ENCODE measurements at places on chromosomes 11 and 22.

- DNase-seq: peak; percentile 63
These were observed 667 bp downstream of the CD81 start for GRCh38 chr11:2377511-2378443.

DNA sequence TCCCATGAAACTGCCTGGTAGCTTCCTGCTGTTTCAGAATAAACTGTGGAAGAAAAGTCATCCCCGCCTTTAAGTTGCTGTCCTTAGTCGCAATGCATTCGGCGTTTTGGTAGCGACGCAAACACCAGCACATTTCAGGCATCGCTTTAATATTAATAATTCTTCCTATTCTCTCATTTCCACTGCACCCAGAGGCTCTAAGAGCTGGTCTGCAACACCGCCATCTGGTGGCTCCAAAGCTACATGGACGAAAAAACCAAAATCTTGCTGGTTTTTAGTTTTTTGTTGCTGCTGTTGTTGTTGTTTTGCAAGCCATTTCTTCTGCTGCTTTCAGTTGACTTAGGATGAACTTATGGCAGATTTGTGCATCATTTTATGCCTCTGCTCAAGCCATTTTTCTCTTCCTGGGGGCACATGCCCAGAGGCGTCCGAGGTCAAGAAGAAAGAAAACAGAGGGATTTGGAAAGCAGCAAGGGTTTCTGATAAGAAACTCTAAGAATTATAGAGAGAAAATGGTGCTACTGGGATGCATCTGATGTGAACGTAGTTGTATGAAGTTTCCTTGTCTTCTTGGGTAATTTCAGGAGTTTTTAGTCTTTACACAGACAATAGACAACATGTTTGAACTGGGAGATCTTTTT is 345.4 kb upstream of the KIRREL3 start:
- DNase-seq: peak; percentile 54

- DNase-seq: no peak
These were observed 57.8 kb downstream of the BRD1 start for GRCh38 chr22:49769691-49770546.

GRCh38 chr22:32896891-32897290 is 95.4 kb downstream of the TIMP3 start:
- DNase-seq: no peak

DNA sequence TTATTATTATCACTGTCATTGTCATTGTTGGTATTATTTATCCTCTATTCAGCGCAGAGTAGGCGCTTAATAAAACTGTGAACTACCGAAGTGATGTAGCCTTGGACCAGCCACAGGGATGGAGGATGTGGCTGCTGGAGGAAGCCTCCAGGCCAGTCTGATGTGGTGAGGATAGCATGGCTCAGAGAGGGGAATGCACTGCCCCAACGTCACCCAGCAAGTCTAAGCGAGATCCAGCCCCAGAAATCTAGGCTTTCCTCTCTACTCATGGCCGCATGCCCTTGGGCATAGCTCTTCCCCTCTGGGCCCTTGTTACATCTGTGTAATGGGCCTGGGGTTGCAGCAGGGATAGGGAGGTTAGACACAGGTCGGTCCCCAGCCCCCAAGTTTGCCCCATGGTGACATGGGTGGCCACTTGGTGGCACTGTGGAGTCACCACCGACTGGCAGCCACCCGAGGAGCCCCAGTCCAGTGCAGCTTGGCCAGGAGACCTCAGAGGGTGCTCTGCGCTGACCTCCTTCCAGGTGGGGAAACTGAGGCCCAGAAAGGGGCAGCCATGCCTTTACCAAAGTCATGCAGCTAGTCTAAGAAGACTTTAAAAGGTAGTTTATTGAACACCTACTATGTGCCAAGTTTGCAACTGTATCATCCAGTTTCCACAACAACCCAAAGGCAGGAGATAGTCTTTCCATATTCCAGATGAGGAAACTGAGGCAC is 395.7 kb downstream of the MN1 start:
- DNase-seq: peak; percentile 52

GRCh38 chr11:77472991-77473800 is 698 bp downstream of the PAK1 start:
- DNase-seq: peak; percentile 63

DNA sequence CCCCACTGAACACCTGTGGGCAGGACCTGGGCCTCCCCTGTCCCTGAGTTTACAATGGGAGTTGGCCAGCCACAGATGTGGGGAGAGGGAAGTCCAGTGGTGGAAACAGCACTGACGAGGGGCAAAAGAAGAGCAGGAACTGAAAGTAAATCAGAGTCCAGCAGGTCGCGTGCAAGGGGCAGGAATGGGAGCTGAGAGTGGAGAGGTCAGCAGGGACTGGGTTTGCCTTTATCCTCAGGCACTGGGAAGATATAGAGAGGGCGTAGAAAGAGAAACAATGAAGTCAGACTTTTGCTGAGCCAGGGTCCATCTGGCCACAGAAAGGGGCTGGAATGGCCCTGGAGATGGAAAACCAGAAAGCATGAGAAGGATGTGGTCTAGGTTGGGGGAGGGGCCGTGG is 8.5 kb downstream of the P2RY6 start:
- DNase-seq: no peak

DNA sequence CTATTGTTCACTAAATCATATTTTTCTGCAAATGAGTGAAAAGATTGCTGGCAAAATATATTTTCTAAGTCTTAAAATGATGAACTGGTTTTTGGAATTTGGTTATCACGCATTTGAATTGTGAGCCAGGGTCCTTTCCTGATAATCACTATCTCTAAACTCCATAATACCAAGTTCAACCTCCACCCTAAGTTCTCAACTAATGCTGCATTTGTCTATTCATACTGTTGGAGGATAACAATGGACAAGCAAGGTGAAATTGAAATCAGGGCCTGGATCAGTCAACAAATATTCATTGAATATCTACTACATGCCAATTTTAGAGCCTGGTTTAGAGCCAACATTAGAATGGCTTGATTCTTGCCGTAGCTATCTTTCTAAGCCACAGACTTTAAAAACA is 4.7 kb upstream of the PCF11 start:
- DNase-seq: no peak

DNA sequence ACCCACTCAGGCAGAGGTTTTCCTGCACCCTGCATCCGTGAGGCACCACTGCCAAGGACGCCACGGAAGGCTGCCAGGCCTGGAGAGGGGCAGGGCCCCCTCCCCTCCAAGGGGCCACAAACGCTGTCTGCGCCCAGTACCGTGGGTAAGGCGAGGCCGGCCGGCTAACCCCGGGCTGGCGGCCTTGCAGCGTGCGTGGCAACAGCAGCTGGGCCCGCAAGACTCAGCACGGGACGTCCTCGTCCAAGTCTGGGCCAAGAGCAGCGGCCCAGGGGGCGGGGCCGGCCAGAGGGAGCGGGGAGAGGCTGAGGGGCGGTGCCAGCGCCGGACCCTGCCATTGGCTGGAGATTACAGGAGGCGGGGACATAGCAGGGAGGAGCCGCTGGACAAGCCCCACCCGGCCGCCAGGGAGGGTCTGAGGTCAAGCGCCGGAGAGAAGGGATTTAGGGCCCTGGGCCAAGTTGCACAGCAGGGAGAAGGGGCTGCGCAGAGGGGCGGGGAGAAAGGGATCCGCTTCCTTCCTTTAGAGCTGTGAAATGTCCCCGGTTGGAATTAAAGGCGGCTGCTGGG is 16.0 kb downstream of the SLC43A1 start:
- DNase-seq: peak; percentile 97

DNA sequence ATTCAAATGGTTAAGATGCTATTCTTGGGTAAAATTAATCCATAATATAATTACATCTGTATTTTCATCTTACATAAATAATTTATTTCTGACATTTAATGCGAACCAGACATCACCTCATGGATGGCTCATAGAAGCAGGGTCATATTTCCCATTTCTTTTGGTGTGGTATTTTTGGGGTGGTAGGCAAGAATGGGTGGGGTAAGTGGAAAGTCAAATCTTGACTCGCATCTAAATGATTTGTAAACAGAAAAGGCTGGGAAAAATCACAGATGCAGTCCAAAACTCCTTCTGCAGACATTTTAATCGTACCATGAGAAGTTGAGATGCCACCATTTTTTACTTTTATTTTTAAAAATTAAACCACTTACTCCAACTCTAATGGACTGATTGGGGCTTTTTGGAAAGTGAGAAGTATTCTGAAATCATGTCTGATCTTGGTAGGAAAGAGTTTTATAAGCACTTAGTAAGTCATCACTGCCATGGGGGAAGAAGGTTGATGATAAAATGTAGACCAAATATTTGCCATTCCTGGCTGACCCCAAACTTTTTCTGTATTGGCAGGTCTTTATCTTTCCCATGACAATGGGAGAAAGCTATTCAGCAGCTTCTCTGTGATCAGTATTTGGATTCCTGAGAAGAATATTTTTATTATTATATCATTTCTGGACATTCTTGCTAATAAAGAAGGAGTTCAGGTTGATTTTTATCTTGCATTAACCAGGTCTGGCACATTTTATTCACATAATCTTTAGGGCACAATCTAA is 47.2 kb upstream of the BLID start:
- no peak for DNase-seq

DNA sequence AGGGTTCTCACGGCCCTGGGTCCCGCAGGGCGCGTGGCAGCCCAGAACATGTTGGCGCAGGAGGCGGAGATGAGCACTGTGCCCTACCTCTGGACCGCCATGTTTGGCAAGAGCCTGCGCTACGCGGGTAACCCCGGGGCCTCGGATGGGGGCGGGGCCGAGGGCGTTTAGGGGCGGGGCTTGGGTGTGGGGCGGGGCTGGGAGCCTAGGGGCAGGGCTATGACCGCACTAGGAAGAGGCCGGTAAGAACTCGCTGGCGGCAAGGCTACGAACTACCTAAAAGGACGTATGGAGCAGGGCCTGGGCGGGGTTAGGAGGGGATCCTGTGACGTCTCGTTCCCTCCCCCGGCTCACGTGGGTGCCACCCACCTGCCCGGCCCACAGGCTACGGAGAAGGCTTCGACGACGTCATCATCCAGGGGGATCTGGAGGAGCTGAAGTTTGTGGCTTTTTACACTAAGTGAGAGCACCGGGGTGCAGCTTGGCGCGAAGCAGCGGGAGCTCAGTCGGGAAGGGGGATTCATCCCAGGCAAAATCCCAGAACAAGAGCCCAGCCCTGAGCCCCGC is 2.8 kb upstream of the LZTR1 start:
- peak; percentile 47 for DNase-seq

DNA sequence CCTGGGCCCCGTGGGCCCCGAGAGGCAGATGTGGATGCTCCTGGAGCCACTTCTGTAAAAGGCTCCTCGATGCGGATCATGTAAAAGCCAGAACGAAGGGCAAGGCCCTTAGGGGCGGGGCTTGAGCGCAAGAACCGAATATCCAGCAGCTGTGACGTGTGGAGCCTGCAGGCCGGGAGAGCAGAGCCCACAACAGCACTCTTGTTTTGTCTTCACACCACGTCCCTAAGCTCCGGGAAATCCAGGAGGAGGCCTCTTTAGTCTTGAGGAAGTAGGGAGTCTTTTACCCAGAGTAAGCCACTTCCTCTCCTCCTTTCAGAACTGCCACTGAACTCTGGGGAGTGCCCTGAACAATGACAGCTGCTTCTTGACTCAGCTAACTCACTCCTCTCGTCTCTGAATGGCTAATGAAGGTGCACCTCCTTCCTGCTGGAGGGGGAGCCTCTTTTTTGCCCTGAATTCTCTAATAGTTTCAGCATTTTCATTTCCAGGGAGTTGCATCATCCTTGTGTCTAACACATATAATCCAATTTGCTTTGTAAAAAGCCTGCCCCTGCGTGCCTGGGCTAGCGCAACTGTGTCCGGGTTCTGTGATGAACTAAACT is 12.5 kb downstream of the L3MBTL2 start:
- peak; percentile 61 for DNase-seq

DNA sequence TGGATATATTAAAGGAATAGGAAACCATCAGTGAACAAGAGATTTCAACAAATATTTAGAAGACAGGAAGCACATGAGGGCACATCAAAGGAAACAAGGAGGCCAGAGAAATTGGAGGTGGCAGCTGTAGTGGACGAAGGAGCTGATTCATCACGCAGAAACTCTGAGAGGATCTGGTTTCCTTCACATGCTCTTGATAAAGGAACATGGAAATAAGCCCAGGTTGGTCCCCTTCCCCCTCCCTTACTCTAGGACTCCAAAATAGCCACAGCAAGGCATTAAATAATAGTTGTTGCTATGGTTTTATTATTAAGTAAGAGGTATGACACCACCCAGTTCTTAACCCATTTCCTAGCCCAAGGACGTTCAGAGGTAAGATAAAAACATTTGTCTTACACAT is 11.3 kb downstream of the IZUMO1R start:
- no peak for DNase-seq

- DNase-seq: no peak
These were observed 91.8 kb downstream of the TBC1D22A start for GRCh38 chr22:46854125-46854870.

DNA sequence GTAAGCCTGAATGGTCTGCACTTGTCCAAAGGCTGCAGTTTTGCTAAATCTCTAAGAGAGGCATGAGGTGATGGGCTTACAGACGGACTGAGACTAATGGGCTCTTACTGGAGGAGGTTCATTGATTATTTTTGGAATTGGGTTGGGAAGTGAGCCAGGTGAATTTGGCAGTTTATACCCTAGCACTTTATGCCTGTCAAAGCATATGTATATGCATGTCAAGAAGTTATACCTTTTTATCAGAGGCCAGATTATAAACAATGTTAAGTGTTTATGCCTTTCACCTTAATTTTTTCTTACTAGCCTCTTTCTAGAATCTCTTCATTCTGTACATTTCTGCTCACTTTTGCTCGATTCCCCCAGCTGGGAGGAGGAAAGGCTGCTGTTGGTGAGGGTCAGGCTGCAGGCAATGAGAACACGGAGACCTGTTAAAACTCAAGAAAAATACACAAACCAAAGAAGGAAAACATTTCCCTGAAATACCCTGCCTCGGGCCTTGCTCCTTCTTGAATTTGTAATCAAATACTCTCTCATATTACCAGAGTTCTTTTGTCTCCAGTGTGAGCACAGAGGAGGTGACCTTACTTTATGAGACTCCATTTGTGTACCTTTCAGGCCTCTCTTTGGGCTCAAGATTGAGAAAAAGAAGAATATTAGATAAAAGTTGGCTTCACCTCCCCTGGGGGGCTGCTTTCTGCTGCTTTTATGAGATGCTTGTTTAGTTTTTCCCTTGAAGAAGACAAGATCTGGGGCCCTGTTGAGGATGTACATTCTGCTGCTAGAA is 19.6 kb downstream of the NAT10 start:
- DNase-seq: no peak

- DNase-seq: peak; percentile 76
These were observed 31.3 kb downstream of the TMEM123 start for GRCh38 chr11:102421261-102421660.

DNA sequence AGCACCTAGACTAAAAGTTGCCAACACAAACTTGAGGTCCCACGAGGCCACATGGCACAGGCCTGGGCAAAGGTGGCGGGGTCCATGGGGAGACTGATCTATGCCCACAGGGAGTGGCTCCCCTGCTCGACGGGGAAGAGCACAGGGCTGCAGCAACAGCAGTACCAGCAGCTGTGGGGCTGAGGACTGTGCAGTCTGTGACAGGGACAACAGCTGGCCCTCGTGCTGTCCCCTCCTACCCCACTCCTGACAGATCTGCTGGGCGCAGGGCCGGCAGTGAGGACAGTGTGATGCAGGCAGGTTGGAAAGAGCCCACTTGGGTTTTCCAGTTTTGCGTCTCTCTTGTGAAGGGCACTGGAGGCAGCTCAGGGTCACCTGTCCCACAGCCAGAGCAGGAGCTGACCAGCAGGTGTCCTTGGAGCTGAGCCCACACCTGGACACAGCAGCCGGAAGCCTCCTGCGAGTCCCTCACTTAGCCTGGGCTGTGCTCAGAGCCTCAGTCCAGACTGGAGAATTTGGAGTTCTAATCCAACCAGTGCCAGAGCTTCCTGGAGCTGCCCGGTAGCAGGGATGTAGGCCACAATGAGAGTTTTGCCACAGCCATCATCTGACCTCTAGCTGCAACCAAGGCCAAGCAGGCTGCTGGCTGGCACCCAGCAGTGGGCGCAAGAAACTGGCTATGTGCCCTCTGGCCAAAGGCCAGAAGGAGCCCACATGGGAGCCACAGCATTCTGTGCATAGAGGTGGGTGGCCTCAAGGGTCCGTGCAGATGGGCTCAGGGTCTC is 3.6 kb upstream of the GAS2L1 start:
- peak; percentile 41 for DNase-seq
